Fibroblast of lung (primary cell): ENCODE measurements at places on chromosomes 2 and 18. TPM values are rescaled to one million over a fixed set of nuclear protein-coding genes. Genes with fewer than 3 reads are reported as not detected.

- no peak for DNase-seq
- no peaks in the 10 kb centered on the region for H3K36me3 ChIP-seq
- no peaks in the 10 kb centered on the region for H3K4me1 ChIP-seq
- H3K27me3 ChIP-seq, result no peaks in the 10 kb centered on the region
Measured at GRCh38 chr2:50480507-50480906, 551.4 kb downstream of the NRXN1 start.

DNA sequence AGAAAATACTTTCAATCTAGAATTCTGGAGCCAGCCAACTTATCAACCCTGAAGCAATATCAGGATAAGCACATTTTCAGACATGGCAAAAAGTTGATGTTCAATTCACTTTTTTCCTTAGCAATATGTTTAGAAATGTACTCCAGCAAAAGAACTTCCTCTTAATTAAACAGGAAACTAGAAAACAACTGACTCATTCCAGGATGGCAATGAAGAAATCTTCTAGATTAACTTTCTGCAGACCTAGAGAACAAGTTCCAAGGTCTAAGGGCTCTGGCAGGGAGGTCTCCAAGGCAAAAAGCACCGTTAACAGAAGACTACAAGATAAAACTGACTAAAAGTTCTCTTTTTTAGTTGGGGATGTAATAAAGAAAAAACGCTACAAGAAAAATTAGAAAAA is 69.2 kb upstream of the VWC2L start:
- H3K4me3 ChIP-seq, result no peak overlapping the region
- H3K4me1 ChIP-seq, result no peaks in the 10 kb centered on the region
- no peak overlapping the region for H3K27ac ChIP-seq
- no peaks in the 10 kb centered on the region for H3K27me3 ChIP-seq

Gene ZNF519
- 2.6 and 2.8 TPM in 2 replicates for total RNA-seq

- no peak overlapping the region for H3K4me3 ChIP-seq
- H3K36me3 ChIP-seq, result no peaks in the 10 kb centered on the region
- peak; percentile 62 for DNase-seq
- no peak overlapping the region for H3K27ac ChIP-seq
- no peaks in the 10 kb centered on the region for H3K4me1 ChIP-seq
Measured at GRCh38 chr2:110157153-110157793, 41.7 kb upstream of the MALL start.

- no peaks in the 10 kb centered on the region for H3K27me3 ChIP-seq
- H3K4me1 ChIP-seq, result peaks cover 8% of the 10 kb centered on the region
- H3K27ac ChIP-seq, result no peak overlapping the region
- no peak for DNase-seq
- no peaks in the 10 kb centered on the region for H3K36me3 ChIP-seq
Measured at GRCh38 chr2:45825001-45825651, 173.7 kb downstream of the PRKCE start.

DNA sequence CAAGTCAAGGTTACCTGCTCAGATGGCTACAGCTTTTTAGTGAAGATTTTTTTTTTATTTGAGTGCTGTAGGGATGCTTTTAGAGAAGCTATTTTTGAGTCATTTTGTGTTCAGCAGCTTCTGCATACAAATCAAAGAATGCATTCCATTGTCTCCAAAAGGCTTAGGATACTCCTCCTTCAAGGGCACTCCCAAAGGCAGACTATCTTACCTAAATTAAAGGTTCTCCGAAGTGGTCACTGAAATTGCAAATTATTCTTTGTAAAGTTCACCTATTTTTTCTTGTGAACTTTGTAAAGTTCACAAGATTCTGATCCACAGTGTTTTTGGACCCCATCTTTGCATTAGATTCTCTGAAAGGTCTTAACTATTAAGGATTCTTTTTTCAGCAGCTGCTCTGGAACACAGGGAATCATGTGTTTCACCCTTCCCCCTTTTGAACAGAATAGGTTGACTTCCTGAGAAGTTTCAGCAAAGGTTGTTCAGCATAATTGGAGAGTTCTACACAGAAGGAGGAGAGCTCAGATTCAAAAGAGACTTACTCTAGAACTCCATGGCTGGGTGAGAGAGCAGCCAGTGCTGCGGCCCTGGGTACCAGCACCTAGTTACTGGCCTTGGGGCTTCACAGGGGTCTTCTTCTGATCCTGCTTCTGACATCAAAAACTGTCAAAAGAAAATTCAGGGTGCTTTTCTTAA is 14.5 kb downstream of the CLIP4 start:
- DNase-seq, result no peak
- H3K27ac ChIP-seq, result peak overlapping the region; percentile 77
- H3K4me3 ChIP-seq, result no peak overlapping the region
- peaks cover 4% of the 10 kb centered on the region for H3K36me3 ChIP-seq

GRCh38 chr2:196170606-196171247 is 651 bp downstream of the STK17B start:
- H3K4me3 ChIP-seq, result peak overlapping the region; percentile 99
- H3K27me3 ChIP-seq, result no peaks in the 10 kb centered on the region
- no peaks in the 10 kb centered on the region for H3K36me3 ChIP-seq
- H3K4me1 ChIP-seq, result peaks cover 4% of the 10 kb centered on the region
- peak overlapping the region; percentile 87 for H3K27ac ChIP-seq

GRCh38 chr2:174683392-174683759 is 80.9 kb downstream of the CHRNA1 start:
- no peak overlapping the region for H3K27ac ChIP-seq
- no peaks in the 10 kb centered on the region for H3K4me1 ChIP-seq
- peak overlapping the region; percentile 89 for H3K4me3 ChIP-seq
- H3K27me3 ChIP-seq, result no peaks in the 10 kb centered on the region
- DNase-seq, result peak; percentile 60
